ENCODE measurements at places on chromosomes 2 and 18.
A peak's percentile ranks its signal among the peaks of the same experiment; 100 is the strongest.

GRCh38 chr2:166331468-166331867 lies 44.3 kb downstream of the SCN9A start:
- no peak for DNase-seq

DNA sequence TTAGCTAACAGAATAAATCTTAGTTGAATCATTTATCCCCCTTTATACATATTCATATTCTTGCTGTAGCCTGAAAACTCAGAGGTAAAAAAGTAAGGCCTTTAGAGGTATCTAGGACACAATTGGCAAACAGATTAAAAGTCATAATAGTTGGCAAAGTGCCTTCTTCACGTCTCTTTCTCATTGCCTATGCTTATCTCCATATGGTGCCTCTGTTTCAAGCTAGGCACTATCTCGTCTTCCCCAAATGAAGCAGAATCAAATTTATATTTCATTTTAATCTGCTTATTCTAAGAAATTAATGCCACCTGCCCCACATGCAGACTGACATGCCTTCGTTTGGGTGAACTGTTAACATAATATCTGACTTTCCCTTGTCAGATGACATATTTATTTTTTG lies 245.4 kb downstream of the CDH2 start:
- no peak for DNase-seq

- no peak for DNase-seq
Observed at GRCh38 chr2:226733189-226733858, 66.3 kb downstream of the IRS1 start.

GRCh38 chr2:198304859-198305258 lies 500.5 kb downstream of the PLCL1 start:
- DNase-seq = no peak

DNA sequence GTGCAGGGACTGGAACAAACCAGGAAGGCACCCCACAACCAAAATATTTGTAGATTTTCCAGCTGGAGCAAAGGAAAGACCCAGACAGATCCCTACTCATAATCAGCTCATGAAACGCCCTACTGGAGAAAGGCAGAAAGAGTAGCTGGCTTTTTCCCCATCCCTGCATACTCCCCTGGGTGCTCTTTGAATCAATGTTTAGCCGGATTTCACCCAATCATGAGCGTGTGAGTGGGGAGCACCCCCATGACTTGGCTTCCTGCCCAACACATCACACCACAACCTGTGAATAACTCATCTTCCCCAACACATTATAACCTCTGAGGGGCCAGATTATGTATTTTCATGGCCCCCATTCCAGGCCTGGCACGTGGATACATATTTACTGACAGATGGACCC lies 35.1 kb upstream of the SLC14A1 start:
- peak; percentile 27 for DNase-seq

GRCh38 chr2:151329998-151330397 lies 27.4 kb upstream of the TNFAIP6 start:
- no peak for DNase-seq

DNA sequence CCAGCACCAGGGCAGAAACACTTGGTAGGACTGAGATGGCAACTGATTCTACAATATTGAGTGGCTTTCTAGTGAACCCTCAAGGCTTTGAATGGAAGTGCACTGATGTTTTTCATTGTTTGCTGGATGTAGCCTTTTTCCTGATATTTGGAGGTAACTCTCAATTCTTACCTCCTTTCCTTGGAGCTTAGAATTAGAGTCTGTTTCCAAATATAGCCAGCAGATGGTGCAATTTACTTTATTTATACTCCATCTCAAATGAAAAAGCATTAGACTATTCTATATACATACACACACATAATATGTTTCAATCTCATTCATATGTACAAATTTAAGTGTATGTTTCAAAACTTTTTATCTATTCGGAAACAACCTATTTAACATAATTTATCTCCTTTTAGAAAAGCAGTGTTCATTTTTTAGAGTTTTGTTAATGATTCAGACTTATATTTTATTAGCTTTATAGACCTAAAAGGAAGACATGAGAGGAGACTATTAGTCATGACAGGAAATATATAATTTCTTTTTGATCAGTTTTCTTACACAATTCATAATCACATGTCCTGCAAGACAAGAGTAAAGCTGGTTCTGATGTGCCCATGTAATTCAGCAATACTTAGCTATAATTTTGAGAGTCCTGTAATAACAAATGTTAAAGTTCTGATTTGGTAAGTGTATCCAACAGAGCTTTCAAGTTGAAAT lies 124.8 kb downstream of the NUP35 start:
- no peak for DNase-seq

DNA sequence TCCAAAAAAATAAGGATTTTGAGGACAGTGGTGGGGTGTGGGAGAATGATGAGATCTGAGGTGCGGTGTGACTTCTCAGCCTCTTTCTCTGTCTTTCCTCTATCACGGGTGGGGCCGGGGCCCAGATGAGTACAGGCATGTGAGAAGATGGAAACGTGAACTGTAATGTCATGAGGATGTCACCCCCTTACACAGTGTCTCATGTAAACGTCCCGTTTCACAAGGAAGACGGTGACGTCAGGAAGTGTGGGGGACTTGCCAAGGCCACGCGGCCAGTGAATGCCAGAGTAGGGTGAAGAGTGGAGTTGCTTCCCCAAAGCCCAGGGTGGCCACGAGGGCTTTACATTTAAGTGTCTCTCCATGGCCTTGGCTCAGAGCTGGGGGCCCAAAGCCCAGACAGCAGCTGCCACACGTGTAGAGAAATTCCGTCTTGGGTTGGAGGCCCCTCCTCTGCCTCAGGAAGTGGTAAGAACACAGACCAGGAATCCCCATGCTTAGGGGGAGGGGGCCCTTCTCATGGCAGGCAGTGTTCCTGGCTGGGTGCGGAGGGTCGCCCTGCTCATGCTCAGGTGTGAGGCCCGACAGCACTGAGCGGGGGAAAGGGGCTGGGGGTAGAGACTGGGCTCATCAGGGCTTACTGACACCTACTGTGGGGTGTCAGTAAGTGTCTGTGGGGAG lies 80.9 kb upstream of the SMAD7 start:
- DNase-seq = peak; percentile 54

- DNase-seq = no peak
Observed at GRCh38 chr2:141660232-141660631, 470.6 kb downstream of the LRP1B start.

DNA sequence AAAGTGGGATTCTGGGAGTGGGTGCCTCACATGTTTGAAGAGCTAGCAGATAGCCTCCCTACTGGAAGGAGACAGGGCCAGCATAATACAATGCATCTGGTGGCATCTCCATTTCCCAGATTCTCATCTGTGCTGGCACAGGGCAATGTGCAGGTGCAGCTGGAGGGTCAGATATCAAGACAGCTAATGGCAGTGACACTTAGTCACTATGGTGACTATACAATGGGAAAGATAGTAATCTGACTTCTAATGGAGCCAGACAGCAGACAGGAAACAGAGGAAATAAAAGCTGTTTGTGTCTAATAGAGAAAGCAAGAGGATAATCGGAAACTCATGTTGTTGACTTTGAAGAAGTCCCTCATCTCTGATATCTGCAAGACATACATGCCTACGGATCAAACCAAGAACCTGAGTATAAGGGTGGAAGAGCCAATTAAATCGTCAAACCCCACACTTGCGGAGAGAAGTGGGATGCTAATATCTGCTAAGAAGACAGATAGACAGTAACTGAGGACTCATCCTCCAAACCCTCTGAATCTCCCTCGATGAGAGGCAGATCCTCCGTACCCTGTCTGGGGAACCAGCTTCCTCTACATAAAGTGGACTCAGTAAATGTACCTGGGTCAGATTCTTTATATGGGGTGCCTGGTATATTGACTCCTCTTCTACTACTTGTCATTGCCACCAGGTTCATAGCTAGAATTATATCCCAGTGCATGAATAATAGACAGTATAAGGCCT lies 692.7 kb downstream of the SOCS6 start:
- no peak for DNase-seq

DNA sequence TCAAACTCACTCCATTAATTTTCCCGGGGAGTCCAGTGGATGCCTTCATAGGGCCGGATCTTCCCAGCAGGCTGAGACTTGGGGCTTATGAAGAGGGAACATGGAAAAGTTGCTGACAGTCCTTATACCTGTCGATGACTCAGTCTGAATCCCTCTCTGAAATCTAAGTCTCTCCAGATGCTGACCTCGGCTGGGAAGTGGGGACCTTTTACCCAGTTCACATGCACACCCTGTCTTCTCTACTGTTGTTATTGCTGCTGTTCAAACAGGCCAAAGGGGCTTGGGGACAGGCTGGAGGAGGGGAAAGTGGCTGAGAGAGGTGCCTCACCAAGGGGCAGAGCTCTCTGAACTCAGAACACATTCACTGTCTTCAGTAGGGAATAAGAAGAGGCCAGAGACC lies 4.1 kb upstream of the TNP1 start:
- DNase-seq = no peak

DNA sequence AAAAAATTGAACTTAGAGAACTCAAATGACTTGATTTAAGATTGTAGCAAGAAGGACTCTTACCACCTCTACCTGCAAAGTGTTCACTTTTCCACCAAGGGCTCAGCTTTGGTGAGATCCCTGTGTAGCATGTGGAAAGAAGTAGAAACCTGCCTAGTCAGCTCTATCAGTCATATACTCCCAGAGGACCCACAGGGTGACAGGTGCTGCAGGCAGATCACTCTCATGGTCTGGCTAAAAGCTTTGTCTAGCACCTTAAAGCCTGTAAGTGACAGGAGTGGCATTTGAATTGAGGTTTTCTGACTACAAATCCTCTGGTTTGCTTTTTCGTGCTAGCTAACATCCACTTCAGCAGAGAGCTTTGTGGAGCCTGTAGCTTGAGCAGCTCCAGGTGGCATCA lies 18.7 kb upstream of the NEMP2 start:
- no peak for DNase-seq

GRCh38 chr2:118403658-118404451 lies 315.6 kb downstream of the INSIG2 start:
- DNase-seq = no peak

GRCh38 chr18:79404567-79404910 lies 8.8 kb downstream of the NFATC1 start:
- no peak for DNase-seq

DNA sequence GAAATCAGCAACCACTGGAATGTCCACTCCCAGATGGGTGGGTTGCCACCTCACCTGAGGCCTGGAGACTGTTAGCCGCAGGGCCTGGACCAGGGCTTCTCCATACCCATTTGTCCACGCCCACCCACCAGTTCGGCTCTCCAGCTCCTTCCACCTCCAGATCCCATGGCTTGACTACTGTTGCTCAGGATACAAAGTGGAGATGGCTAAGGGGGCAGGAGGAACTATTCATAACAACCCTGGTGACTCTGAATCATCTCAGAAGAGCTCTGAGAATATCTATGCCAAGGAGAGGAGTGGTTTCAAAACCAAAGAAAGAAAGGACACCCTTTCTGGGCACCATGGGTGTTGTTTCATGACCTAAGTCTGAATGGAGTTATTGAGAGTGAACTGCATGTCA lies 145.8 kb downstream of the LAMA3 start:
- DNase-seq = no peak

- peak; percentile 71 for DNase-seq
Observed at GRCh38 chr2:218993345-218994315, at the start of gene CRYBA2. TSS of gene CRYBA2 (minus strand) at chr2:218993422. CDS start at chr2:218993176, 246 bp downstream.

GRCh38 chr2:225526760-225527390 lies 127.4 kb downstream of the NYAP2 start:
- no peak for DNase-seq

- peak; percentile 93 for DNase-seq
Observed at GRCh38 chr2:219498280-219499057, at the start of gene GMPPA. TSS of gene GMPPA (plus strand) at chr2:219498891. CDS start at chr2:219499976, 1,085 bp downstream.

GRCh38 chr18:31241900-31242409 lies 76.0 kb upstream of the DSG1 start:
- DNase-seq = no peak

DNA sequence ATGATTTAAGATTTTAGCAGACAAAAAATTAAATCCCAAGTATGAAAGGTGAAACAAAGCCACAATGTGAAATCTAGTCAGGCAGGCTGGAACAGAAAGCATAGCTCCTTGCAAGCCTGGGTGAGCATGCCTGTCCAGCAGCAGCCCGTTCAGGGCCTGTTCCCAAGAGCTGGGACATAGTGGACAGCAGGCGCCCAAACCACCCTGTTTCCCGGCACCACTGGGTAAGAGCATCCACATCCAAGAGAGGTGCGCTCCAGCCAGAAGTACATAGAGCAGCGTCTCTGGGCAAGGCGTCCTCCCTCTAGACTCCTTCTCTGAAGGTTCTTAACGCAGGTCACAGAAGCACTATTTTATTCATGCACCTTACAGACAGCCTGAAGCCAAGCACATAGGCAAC lies 80.8 kb downstream of the DNER start:
- DNase-seq = no peak

- DNase-seq = no peak
Observed at GRCh38 chr2:53562407-53562806, 205.2 kb upstream of the CHAC2 start.

GRCh38 chr18:12924616-12925015 lies 23.2 kb upstream of the SEH1L start:
- no peak for DNase-seq

DNA sequence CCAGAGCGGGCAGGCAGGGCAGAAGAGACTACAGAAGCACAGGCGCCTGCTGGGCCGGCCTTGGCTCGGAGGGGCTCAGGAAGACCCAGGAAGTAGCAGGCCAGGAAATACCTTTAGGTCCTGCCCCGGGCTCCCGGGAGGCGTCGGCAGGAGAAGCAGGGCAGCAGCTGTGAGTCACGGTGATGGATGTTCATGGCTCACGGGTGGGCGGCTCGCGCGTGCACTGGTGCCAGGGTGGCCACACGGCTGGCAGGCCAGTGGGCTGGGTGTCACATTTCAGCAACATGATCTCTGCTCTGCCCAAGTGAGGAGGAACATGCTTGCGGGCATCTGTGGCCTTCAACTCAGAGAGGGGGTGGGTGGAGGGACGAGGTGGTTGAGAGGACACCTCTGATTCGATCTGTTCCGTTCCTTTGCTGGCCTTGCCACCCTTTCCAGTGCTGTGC lies 139.3 kb downstream of the KLHL29 start:
- no peak for DNase-seq

DNA sequence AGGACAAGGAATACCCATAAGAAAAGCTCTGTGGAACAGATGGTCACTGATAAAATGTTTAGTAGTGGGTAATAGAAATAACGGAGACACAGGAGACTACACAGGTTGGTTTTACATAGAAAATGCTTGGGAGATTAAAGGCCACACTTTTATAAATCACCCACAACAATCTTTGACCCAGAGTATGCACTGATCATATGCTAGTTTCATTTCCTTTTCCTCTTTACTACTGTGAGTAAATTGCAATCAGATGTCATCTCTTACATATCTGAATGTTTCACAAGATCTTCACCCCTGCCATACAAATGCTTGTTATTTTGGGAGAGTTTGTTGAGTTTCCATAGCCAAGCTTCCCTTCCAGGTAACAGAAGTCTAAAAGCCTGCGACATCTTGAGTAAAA lies 978.4 kb upstream of the KLHL29 start:
- DNase-seq = no peak

GRCh38 chr2:229419158-229419557 lies 148.1 kb upstream of the PID1 start:
- DNase-seq = no peak

Data from type B pancreatic cell (in vitro differentiated cells).